ENCODE measurements at places on chromosomes 6 and 20. TPM values are rescaled to one million over a fixed set of nuclear protein-coding genes. Genes with fewer than 3 reads are reported as not detected.

TTLL9 gene
- 3.0 TPM for total RNA-seq

GRCh38 chr20:967796-968742, 34.0 kb downstream of the RSPO4 start:
- H3K36me3 ChIP-seq: no peaks in the 10 kb centered on the region
- peak; percentile 12 for DNase-seq
- H3K27me3 ChIP-seq: no peaks in the 10 kb centered on the region
- H3K4me1 ChIP-seq: no peaks in the 10 kb centered on the region
- no peak overlapping the region for H3K27ac ChIP-seq
- no peak overlapping the region for H3K4me3 ChIP-seq

GRCh38 chr6:105326833-105327770, 75.8 kb downstream of the PREP start:
- H3K4me1 ChIP-seq: peaks cover 27% of the 10 kb centered on the region
- H3K27me3 ChIP-seq: no peaks in the 10 kb centered on the region
- no peak overlapping the region for H3K27ac ChIP-seq
- no peak for DNase-seq

NKAPL gene
- 1.2 TPM for total RNA-seq

PAK5 gene
- total RNA-seq: 0.22 TPM

- H3K27ac ChIP-seq: no peak overlapping the region
- H3K27me3 ChIP-seq: no peaks in the 10 kb centered on the region
- H3K36me3 ChIP-seq: no peaks in the 10 kb centered on the region
- H3K4me1 ChIP-seq: no peaks in the 10 kb centered on the region
- DNase-seq: no peak
- H3K4me3 ChIP-seq: no peak overlapping the region
These were observed 2.4 kb downstream of the COL20A1 start for GRCh38 chr20:63295422-63295821.

DNA sequence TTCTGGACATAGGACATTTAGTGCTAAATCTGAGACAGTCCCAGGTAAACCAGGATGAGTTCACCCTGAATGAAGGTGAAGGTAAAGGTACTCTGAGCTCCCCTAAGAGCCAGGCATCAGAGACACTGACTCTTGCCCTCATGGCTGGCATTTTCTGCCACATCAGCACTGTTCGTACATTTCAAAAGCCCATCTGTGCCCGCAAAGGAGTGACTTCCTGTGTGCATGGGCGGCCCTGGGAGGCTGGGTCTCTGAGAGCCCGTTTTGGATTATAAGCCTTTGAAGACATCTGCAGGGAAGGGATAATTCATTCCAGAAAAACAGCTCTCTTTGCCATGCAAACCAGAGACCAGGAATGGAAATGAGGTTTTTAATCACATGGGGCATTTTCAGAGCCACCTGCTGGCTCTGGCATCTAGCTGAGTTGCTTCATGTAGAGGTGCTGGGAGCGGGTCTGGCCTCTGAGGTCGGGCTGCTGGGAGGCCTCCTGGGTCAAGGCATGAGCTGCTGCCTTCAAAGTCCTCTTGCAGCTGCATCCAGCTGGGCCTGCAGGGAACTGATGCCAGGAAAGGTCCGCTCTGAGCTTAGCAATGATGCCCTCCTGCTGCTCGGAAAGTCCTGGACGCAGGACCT, 348.3 kb downstream of the DHX35 start:
- H3K27ac ChIP-seq: no peak overlapping the region
- H3K27me3 ChIP-seq: no peaks in the 10 kb centered on the region
- no peaks in the 10 kb centered on the region for H3K36me3 ChIP-seq
- no peak for DNase-seq
- H3K4me3 ChIP-seq: no peak overlapping the region
- H3K4me1 ChIP-seq: no peaks in the 10 kb centered on the region

Data from tibial nerve (tissue), 4 donors.